Natural killer cell (primary cell): ENCODE measurements at places on chromosomes 4 and X.

DNA sequence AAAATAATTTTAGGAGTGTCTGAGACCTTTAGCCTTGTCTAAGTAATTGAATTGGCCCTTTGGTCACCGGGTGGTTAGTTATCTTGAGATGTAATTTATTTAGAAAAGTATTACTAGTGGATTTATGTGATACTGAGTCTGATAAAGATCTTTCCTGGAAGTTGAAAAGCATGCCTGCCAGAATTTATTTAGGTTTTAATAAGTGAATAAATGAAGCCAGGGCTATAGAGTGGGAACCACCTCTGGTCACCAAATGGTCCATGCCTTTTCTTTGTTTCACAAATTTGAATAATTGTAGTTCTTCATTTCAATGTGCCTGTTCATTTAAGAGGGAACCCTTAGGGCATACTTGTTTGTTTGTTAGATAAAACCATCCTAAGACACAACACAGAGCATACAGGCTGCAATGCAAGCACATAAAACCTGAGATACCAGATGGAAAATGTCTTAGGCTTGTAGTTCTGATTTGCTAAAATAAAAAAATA, 627.8 kb downstream of the ADGRL3 start:
- H3K4me3 ChIP-seq, result no peak overlapping the region
- no peak for DNase-seq
- no peaks in the 10 kb centered on the region for H3K4me1 ChIP-seq
- no peaks in the 10 kb centered on the region for H3K27me3 ChIP-seq
- no peak overlapping the region for H3K27ac ChIP-seq
- H3K36me3 ChIP-seq, result no peaks in the 10 kb centered on the region

DNA sequence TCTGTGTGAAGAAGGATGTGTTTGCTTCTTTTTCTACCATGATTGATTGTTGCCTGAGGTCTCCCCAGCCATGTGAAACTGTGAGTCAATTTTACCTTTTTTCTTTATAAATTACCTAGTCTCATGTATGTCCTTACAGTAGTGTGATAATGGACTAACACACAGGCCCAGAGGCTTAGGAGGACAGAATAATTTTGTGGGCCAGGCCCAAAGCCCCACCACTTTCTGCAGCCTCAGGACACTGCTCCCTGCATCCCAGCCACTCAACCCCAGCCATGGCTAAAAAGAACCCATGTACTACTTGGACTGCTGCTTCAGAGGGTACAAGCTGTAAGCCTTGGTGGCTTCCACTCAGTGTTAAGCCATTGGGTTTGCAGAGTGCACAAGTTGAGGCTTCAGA, 512.7 kb upstream of the CT83 start:
- no peaks in the 10 kb centered on the region for H3K36me3 ChIP-seq
- no peaks in the 10 kb centered on the region for H3K4me1 ChIP-seq
- DNase-seq, result no peak
- no peak overlapping the region for H3K27ac ChIP-seq
- no peaks in the 10 kb centered on the region for H3K27me3 ChIP-seq

GRCh38 chr4:114326358-114326757, 272.2 kb upstream of the UGT8 start:
- no peak overlapping the region for H3K27ac ChIP-seq
- H3K4me3 ChIP-seq, result no peak overlapping the region
- no peaks in the 10 kb centered on the region for H3K27me3 ChIP-seq
- H3K4me1 ChIP-seq, result no peaks in the 10 kb centered on the region
- no peaks in the 10 kb centered on the region for H3K36me3 ChIP-seq

GRCh38 chr4:96145601-96146000, 305.7 kb downstream of the PDHA2 start:
- no peak overlapping the region for H3K4me3 ChIP-seq
- no peak overlapping the region for H3K27ac ChIP-seq
- no peaks in the 10 kb centered on the region for H3K36me3 ChIP-seq
- no peaks in the 10 kb centered on the region for H3K4me1 ChIP-seq
- H3K27me3 ChIP-seq, result no peaks in the 10 kb centered on the region

- H3K4me3 ChIP-seq, result no peak overlapping the region
- no peaks in the 10 kb centered on the region for H3K4me1 ChIP-seq
- no peak for DNase-seq
- H3K27me3 ChIP-seq, result no peaks in the 10 kb centered on the region
- H3K27ac ChIP-seq, result no peak overlapping the region
- H3K36me3 ChIP-seq, result no peaks in the 10 kb centered on the region
Measured at GRCh38 chrX:148133105-148133725, 152.1 kb downstream of the FMR1NB start.

DNA sequence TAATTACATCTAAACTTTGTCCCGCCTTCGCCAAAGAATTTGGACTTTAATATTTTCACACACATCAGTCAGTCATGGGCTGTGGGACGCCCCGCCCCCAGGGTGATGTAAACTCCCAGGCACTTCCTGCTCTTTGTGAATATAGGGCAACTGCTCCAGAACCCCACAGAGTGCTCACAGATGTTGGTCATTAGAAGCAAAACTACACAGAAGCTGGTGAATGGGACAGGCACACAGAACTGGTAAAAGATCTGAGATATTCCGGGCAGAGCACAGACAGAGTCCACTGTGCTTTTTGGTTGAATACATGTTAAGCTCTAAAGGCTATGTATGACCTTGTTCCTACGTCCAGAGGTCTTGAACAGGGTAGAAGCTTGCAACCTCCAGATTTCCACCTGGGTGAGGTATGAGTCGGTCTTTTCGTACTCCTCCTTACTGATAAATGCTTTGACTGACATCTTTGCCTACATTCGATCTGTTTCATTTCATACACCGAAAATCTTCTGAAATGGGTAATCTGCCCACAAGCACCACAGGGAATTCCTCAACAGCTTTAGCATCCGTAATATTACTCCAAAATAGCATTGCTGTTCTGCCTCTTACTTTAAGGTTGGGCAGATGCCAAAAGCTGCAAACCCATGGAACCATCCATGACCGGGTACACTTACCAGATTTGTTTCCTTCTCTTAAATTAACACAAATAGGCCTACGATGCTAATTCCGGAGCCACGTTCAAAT, 144.6 kb downstream of the AMELX start:
- no peaks in the 10 kb centered on the region for H3K4me1 ChIP-seq
- H3K27me3 ChIP-seq, result no peaks in the 10 kb centered on the region
- no peak overlapping the region for H3K4me3 ChIP-seq
- no peak overlapping the region for H3K27ac ChIP-seq
- DNase-seq, result no peak

DNA sequence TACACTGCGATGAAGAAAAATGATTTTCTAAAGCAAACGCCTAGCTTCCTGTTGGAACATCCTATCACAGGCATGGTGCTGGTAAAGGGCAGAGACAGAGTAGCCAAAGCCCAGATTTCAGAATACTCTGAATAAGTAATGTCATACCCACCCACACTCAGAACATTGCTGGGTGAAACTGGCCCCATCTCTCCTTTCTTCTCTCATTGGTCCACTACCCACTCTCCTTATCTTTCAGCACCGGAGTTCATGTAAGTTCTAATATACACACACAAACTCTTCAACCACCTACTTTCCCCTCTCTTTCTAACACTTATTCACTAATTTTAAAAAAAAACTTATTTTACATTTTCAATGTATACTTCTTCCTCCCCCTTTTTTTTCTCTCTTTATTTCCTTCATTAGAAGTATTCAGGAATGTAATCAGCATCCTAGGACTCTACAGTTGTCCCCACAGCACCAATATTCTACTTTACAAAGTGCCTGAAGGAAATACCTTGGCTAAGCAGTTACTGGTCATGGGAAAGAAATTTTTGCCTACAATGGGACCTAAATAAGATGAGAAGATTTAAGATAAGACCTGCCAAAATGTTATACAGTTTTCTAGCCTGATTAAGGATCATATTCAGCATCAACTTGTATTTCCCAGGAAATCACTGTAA, 63.0 kb downstream of the SEC24D start:
- no peaks in the 10 kb centered on the region for H3K27me3 ChIP-seq
- no peak for DNase-seq
- no peak overlapping the region for H3K27ac ChIP-seq
- H3K36me3 ChIP-seq, result no peaks in the 10 kb centered on the region
- no peaks in the 10 kb centered on the region for H3K4me1 ChIP-seq

- no peaks in the 10 kb centered on the region for H3K4me1 ChIP-seq
- H3K27ac ChIP-seq, result no peak overlapping the region
Measured at GRCh38 chr4:8073206-8073863, 85.3 kb downstream of the ABLIM2 start.

DNA sequence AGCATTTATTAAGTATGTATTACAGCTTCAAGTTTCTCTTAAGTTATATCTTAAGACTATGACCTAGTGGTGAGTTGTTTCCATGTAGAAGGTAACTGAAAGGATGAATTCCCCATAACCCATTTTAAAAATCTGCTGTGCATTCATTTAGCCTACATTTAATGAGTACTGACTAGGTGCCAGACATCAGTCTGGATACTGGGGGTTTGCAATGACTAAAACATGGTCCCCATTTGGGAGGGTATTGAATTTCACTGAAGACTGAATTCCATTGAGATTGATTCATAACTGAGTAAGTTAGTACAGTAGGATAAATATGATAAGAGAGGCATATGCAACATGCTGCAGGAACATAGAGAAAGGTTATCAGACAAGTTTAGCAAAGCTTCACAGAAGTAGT, 241.5 kb downstream of the FRAS1 start:
- H3K36me3 ChIP-seq, result no peaks in the 10 kb centered on the region
- H3K4me3 ChIP-seq, result no peak overlapping the region
- H3K27me3 ChIP-seq, result no peaks in the 10 kb centered on the region
- DNase-seq, result no peak
- H3K4me1 ChIP-seq, result no peaks in the 10 kb centered on the region

- H3K27ac ChIP-seq, result no peak overlapping the region
- H3K4me3 ChIP-seq, result no peak overlapping the region
- no peak for DNase-seq
- no peaks in the 10 kb centered on the region for H3K4me1 ChIP-seq
Measured at GRCh38 chr4:141275834-141276233, 55.1 kb downstream of the ZNF330 start.

DNA sequence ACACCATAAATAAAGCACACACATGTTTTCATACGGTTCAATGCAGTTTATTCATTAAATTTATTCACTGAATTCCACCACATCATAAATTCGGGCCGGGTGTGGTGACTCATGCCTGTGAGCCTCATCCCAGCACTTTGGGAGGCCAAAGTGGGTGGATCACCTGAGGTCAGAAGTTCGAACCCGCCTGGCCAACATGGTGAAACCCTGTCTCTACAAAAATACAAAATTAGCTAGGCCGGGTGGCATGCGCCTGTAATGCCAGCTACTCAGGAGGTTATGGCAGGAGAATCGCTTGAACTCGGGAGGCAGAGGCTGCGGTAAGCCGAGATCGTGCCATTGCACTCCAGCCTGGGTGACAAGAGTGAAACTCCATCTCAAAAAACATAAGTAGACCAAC, 131.6 kb downstream of the PDS5A start:
- no peak overlapping the region for H3K4me3 ChIP-seq
- no peak overlapping the region for H3K27ac ChIP-seq
- no peaks in the 10 kb centered on the region for H3K4me1 ChIP-seq
- H3K36me3 ChIP-seq, result peaks cover 59% of the 10 kb centered on the region
- DNase-seq, result no peak

- H3K36me3 ChIP-seq, result no peaks in the 10 kb centered on the region
- no peak overlapping the region for H3K4me3 ChIP-seq
- DNase-seq, result peak; percentile 62
- no peaks in the 10 kb centered on the region for H3K27me3 ChIP-seq
- no peaks in the 10 kb centered on the region for H3K4me1 ChIP-seq
Measured at GRCh38 chrX:136065044-136065671, 79.9 kb downstream of the SLC9A6 start.

DNA sequence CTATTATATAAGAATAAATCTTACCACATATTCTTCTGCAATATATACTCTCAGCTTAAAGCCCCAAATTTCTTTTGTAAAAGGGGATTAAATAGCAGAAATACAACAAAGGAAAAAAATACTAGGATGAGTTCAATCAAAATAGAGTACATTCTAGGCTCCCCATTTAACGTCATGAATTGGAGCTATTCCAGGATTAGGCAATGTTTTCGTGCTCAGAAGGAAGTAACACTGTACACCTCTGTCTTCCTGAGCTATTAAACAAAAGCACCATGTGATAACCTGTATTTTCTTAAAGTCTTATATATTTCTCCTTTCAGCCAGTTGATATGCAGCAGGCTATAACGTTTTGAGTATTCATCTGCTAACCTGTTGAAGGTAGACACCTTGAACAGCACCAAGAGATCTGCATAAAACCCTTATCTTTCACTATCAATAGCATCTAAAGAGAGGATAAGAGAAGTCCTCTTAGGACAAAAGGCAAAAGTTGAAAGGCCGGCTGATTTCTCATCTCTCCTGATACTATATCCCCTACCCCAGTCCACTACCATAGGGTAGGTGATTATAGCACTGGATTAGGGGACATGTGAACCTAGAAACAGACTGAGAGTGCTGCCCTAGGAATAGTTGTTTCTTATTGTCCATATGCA, 31.5 kb downstream of the TEC start:
- H3K36me3 ChIP-seq, result no peaks in the 10 kb centered on the region
- no peak for DNase-seq
- no peak overlapping the region for H3K4me3 ChIP-seq
- H3K27ac ChIP-seq, result no peak overlapping the region

- H3K36me3 ChIP-seq, result no peaks in the 10 kb centered on the region
- DNase-seq, result no peak
Measured at GRCh38 chr4:123578276-123579029, 181.9 kb downstream of the SPRY1 start.

- no peaks in the 10 kb centered on the region for H3K4me1 ChIP-seq
- no peaks in the 10 kb centered on the region for H3K27me3 ChIP-seq
- H3K36me3 ChIP-seq, result no peaks in the 10 kb centered on the region
- H3K4me3 ChIP-seq, result no peak overlapping the region
- H3K27ac ChIP-seq, result no peak overlapping the region
Measured at GRCh38 chr4:175560604-175561003, 251.5 kb downstream of the GPM6A start.
